Central memory CD8-positive, alpha-beta T cell (primary cell): ENCODE measurements at places on chromosomes 1 and 21.

- peak overlapping the region; percentile 81 for H3K4me3 ChIP-seq
- DNase-seq: no peak
- no peak overlapping the region for H3K27ac ChIP-seq
- peaks cover 5% of the 10 kb centered on the region for H3K36me3 ChIP-seq
These were observed 663 bp downstream of the ATP13A2 start for GRCh38 chr1:17011092-17011438.

- no peaks in the 10 kb centered on the region for H3K4me1 ChIP-seq
- no peak for DNase-seq
- no peaks in the 10 kb centered on the region for H3K27me3 ChIP-seq
These were observed 110.9 kb downstream of the NTPCR start for GRCh38 chr1:233061265-233061664.

GRCh38 chr1:86616871-86617270 lies 70.0 kb downstream of the CLCA4 start:
- H3K27ac ChIP-seq: peak overlapping the region; percentile 72
- H3K4me1 ChIP-seq: peaks cover 7% of the 10 kb centered on the region
- H3K4me3 ChIP-seq: no peak overlapping the region

DNA sequence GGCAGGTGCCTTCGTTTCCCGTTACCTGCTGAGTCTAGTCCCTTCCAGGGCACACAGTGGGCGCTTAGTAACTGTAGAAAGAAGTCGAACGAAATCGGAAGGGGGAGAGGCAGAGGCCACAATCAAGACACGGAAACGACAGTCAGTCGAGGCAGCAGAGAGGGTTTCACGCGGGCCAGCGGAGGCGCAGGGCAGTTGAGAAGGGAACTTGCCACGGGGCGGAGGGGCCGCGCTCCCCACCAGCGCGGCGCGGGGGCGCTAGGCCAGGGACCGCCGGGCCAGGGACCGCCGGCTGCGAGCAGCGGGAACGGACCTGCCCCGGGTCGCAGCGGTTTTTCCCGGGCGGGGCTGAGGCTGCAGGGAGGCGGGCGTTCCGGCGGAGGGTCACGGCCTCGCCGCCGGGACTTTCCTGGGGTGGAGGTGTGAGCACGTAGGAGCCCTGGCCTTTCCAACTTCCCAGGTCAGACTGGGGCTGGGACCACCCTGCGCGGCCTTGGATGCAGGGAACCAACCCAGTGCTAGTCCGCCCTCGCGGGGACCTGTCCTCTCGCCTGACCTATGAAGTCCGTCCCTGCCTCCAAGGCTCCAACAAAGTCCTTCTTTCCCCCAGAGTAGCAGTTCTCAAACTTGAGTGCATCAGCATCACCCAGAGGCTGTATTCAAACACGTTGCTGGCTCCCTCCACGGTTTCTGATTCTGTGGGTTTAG lies 150.1 kb upstream of the FGGY start:
- peak; percentile 26 for DNase-seq
- H3K27me3 ChIP-seq: no peaks in the 10 kb centered on the region
- H3K4me3 ChIP-seq: peak overlapping the region; percentile 86

DNA sequence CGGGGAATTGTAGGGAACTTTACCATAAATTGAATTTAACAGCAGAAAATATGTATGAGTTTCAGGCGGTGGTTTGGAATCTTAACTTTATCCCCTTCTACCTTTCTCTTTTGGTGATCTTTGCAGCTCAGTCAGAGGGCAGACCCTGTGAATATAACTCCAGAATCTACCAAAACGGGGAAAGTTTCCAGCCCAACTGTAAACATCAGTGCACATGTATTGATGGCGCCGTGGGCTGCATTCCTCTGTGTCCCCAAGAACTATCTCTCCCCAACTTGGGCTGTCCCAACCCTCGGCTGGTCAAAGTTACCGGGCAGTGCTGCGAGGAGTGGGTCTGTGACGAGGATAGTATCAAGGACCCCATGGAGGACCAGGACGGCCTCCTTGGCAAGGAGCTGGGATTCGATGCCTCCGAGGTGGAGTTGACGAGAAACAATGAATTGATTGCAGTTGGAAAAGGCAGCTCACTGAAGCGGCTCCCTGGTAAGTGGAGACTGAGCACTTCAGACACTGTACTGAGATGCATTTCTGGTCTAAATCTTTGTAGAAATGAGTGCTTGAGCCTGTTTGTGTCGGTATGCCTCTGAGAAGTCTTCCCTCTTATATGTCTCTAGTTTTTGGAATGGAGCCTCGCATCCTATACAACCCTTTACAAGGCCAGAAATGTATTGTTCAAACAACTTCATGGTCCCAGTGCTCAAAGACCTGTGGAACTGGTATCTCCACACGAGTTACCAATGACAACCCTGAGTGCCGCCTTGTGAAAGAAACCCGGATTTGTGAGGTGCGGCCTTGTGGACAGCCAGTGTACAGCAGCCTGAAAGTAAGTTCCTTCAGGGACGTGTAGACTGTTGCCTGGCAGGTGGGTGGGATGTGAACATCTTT lies 1.5 kb downstream of the CCN1 start:
- H3K27me3 ChIP-seq: peaks cover 77% of the 10 kb centered on the region
- no peak for DNase-seq
- no peaks in the 10 kb centered on the region for H3K36me3 ChIP-seq
- peaks cover 21% of the 10 kb centered on the region for H3K4me1 ChIP-seq
- H3K4me3 ChIP-seq: no peak overlapping the region

- H3K4me3 ChIP-seq: no peak overlapping the region
- H3K27me3 ChIP-seq: peaks cover 56% of the 10 kb centered on the region
- no peak for DNase-seq
- H3K27ac ChIP-seq: no peak overlapping the region
- no peaks in the 10 kb centered on the region for H3K36me3 ChIP-seq
These were observed 19.9 kb upstream of the LYPD8 start for GRCh38 chr1:248775441-248775840.
